ENCODE measurements at places on chromosomes 4 and X.

DNA sequence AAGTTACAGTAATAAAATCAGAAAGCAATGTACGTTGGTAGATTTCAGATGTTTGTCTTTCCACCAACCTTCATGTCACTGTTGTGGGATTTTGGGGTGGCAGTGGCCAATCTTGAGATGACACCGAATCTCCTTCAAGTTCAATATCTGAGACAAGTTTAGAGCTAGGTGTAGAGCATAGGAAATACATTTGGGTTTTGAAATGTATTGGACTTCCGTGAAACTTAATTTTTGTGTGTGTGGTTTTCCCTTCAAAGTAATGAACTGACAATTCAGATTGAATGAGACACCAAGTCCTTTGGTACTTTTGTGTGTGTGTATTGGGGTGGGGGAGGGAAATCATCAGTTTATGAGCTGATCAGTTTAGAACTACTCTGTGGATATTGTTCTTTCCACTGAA, 1.8 kb downstream of the WDR44 start:
- no peak for DNase-seq

GRCh38 chrX:40097504-40098263, at the start of gene BCOR:
Gene BCOR (minus strand): TSS chrX:40097958. CDS start chrX:40077929, 20,029 bp downstream.
- DNase-seq = no peak

- DNase-seq = no peak
Observed at GRCh38 chrX:31057291-31057690, 14.6 kb downstream of the FTHL17 start.

GRCh38 chrX:48511560-48511959, 2.8 kb downstream of the PORCN start:
- DNase-seq = no peak

DNA sequence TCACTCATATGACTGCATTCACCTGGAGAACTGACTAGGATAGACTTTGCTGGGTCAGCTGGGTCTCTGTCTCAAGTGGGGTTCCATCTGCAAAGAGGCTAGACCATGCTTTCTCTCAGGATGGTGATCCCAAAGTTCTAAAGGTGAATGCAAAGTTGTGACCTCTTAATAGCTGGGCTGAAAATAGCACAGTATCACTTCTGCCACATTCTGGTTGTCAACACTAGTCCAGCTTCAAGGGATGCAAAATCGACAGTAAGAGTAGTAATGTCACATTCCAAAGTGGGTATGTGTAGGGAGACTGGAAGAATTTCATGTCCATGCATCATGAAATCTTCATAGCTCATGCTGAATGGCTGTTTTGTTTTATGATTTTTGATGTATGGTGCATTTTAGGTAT, 414.6 kb downstream of the PCDH7 start:
- DNase-seq = no peak

DNA sequence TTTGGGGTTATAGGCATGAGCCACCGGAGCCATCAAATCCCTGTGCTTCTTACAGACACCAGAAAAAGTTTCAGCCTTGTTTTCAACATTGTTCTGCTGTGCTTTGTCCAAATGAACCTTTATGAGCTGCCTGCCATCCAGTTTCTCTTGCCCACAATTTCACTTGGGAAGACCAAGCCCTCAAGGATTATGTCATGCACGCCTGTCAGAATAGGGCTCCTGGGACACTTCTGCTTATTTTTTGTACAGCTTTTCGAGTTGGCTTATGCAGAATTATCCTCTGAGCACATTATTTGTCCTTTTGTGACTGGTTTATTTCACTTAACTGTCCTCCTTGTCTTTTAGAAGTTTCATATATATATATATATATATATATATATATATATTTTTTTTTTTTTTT, 16.2 kb downstream of the UBE2K start:
- DNase-seq = no peak

GRCh38 chr4:159451006-159451405, 348.1 kb downstream of the RAPGEF2 start:
- no peak for DNase-seq

DNA sequence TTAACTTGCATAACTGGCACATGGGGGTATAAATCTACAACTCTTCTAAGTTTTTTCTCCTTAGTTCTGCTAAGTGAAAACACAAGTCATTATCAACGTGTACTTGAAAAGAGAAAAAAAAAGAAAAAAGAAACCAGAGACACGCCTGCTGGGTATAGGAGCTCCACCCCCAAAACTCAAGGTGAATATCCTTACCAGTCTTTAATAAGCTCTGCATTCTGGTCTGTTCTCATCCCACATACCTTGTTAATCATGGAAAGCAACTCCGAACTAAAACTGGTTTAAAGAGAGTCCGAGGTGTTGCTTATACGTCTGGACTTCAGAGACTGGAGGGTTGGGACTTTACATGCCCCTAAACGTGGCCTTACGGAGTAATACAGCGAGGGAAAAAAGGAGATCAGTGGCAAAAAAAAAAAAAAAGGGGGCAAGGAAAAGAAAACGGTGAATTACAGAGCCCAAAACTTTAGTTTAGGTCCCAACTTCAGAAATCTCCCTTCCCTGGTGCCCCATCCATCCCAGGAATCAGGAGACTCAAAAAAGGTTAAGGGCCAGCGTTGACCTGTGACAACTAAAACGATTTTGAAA, 1.0 kb downstream of the PGRMC2 start:
- no peak for DNase-seq

DNA sequence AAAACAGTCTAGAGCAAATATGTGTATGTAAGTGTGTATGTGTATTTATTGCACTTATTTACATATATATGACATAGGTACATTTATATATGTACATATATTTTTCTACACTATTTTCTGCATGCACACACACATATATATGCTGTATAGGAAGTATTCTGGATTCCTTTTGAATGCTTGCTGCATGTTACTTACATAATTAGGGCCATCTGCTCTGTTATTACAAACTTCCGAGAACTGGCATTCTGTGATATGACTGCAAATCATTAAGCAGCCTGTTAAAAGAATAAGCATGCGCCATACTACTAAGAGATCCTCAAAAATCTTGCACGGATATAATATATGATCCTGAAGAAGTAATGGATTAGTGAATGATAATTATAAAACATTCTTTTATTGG, 1157.6 kb upstream of the TENM3 start:
- no peak for DNase-seq

DNA sequence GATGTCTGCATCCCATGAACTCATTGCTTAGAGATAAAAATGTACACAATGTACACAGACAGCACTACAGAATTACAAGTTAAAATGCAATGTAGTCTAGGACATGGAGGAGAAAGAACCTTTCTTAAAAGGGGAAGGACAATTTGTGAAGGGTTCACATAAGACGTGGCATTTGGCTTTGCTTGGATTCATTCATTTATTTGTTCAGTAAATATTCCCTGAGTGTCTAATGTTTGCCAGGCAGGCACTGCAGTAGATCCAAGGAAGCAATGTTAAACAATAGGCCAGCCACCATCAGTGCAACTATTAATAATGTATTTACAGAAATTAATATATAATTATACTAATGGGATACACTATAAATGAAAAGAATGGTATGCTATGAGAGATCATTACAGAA, 94.4 kb downstream of the GRIA2 start:
- no peak for DNase-seq

DNA sequence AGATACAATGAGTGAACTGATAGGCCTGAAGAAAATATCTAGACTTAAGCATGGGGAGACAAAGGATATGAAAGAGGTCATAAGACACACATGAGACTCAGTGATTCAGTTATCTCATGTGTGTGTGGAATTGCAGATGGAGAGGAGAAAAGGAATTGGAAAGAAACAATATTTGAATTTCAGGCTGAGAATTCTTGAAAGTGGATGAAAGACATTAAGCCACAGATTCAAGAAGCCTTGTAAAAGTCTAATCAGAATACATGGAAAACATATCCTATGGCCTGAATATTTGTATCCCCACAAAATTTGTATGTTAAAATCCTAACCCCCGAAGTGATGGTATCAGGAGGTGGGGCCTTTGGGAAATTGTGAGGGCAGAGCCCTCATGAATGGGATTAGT, 28.3 kb downstream of the NSUN7 start:
- DNase-seq = no peak
